ENCODE measurements at places on chromosomes 5 and 9.

- no peak for DNase-seq
These were observed 158.7 kb upstream of the RAI14 start for GRCh38 chr5:34497470-34497808.

DNA sequence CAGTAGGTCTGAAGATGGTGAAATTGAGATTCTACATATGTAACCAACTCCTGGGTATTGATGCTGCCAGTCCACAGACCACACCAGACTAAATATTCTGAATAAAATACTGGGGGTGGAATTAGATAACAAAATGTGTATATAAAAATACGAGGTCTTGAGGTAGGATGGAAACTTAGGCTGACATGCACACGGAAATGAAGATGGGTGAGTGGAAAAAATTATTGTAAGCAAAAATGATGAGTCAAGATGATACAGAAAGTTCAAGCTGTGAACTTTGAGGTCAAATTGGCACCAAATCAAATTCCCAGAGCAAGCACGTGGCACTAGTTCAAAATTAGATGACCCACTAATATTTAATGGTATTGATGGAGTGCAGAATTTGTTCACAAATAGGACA lies 713.4 kb upstream of the ACO1 start:
- no peak for DNase-seq

- DNase-seq: no peak
These were observed 27.6 kb downstream of the TPPP start for GRCh38 chr5:665541-665955.

DNA sequence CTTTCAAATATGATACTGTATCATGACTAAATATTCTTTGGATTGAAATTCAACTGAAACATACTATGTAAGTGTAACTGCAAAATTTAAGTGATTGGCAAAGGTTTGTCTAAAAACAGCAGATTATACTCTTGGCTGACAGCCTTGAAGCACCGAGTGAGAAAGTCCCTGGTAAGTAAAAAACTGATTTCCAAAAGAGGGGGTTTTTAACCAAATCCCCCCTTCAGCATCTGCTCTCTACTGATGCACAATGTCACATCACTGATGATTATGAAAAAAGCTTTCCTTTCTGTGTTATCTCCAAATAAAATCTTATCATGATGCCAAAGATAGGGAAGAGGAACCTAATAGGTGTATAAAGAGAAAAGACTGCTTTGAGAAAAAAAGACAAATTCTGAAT lies 141.0 kb downstream of the MEF2C start:
- no peak for DNase-seq

Data from AG10803 (cell line).